ENCODE measurements at places on chromosomes 2 and 18.

GRCh38 chr2:144078802-144079724 lies 440.9 kb downstream of the ZEB2 start:
- no peak for DNase-seq

DNA sequence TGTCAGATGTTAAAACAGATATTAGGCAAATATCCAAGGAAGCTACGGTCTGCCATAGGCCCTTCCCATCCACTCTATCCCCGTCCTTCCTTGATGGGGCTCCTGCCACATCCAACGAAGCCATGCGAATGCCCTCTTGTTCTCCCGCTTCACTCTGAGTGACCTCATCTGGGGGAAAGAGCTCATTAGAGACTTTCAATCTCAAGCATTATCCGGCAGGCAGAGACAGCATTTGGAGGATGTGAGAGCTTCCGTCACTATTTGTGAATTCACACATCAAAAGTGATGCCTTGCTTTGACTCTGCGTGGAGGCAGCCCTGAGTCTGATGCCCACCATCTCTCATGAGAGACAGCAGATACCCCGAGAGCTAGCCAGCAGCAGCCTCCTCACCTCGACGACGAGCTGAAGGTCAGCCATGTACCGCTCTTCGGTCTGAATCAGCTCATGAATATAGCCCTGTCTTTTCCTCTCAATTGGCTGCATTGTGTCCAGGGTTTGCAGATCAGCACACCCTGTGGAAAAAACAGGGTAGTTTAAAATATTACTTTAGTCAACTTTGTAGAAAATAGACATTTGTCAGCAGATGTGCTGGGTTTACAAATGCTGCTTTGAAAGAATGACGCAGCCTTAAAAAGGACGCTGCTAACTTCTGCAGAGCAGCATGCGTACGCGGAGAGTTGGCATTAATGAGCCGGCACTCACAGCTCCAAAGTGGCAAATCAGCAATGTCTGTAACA lies 45.9 kb downstream of the FAM228A start:
- no peak for DNase-seq

DNA sequence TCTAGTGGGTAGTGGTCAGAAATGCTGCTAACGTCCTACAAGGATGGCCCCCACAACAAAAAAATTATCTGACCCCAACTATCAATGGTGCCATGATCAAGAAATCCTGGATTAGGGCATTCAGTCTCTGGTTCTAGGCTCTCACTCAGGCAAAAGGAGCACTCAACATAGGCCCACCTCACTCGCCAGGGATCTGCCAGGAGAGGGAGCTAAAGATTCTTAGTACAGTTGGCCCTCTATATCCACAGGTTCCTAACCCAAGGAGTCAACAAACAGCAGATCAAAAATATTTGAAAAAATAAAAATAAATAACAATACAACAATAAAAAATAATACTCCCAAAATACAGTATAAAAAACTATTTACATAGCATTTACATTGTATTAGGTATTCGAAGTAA lies 10.0 kb downstream of the SLC4A5 start:
- no peak for DNase-seq

- DNase-seq: peak; percentile 87
Measured at GRCh38 chr2:42102024-42102590, 54.3 kb downstream of the PKDCC start.

GRCh38 chr2:232463701-232464543 lies 8.0 kb downstream of the ALPI start:
- DNase-seq: no peak

DNA sequence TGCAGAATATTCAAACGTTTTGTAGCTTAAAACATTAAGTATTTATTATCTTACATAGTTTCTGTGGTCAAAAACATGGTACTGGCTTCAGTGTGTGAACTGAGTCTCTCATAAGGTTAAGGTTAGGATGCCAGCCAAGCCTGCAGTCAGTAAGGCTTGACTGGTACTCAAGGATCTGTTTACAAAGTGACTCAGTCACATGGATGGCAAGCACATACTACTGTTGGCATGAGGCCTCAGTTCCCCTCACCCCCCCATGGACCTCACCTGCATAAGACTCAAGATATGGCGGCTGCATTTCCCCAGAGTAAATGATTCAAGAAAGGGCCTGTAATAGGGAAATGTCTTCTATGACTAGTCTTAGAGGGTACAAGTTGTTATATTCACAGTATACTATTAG lies 1167.5 kb downstream of the DPP10 start:
- DNase-seq: no peak
